Large intestine (tissue), 12 donors: ENCODE measurements at places on chromosomes 7 and 10. TPM values are rescaled to one million over a fixed set of nuclear protein-coding genes. Genes with fewer than 3 reads are reported as not detected.

Gene ACSM6
- 0.06 TPM for polyA plus RNA-seq

Gene STEAP1B
- polyA plus RNA-seq, result 1.5 TPM

Gene CPED1
- 12.1 TPM for polyA plus RNA-seq

Gene ANKRD16
- 7.9 TPM for polyA plus RNA-seq

Gene SYCE1
- polyA plus RNA-seq, result 0.51 TPM

Gene SLC29A4
- 22.7 TPM for polyA plus RNA-seq

Gene CYP2W1
- polyA plus RNA-seq, result 598 TPM

Gene CHRM2
- polyA plus RNA-seq, result 7.3 TPM

Gene WIPF3
- polyA plus RNA-seq, result 21.9 TPM

Gene MAPK8
- 40.6 TPM for polyA plus RNA-seq

Gene SBDS
- polyA plus RNA-seq, result 103 TPM

Gene HMX2
- 1.1 TPM for polyA plus RNA-seq

Gene SUN3
- not detected for polyA plus RNA-seq

Gene WDFY4
- 3.5 TPM for polyA plus RNA-seq

Gene CDC14C
- polyA plus RNA-seq, result 0.06 TPM

Gene DMBT1
- polyA plus RNA-seq, result 198 TPM

Gene SPDYE2
- 3.2 TPM for polyA plus RNA-seq

Gene PAX4
- polyA plus RNA-seq, result 2.8 TPM

Gene COA1
- polyA plus RNA-seq, result 47.5 TPM

Gene OR6B1
- not detected for polyA plus RNA-seq

Gene SNCG
- polyA plus RNA-seq, result 16.6 TPM

Gene PRLHR
- 1.1 TPM for polyA plus RNA-seq

Gene CYP2C8
- 2.6 TPM for polyA plus RNA-seq

Gene IGFBP1
- 0.12 TPM for polyA plus RNA-seq

Gene ORC5
- 17.4 TPM for polyA plus RNA-seq

Gene CCDC172
- not detected for polyA plus RNA-seq

Gene FBXL13
- 0.70 TPM for polyA plus RNA-seq

Gene GPR37
- 2.2 TPM for polyA plus RNA-seq

Gene BCL7B
- polyA plus RNA-seq, result 40.7 TPM
